ENCODE measurements at places on chromosomes 5 and 9.

DNA sequence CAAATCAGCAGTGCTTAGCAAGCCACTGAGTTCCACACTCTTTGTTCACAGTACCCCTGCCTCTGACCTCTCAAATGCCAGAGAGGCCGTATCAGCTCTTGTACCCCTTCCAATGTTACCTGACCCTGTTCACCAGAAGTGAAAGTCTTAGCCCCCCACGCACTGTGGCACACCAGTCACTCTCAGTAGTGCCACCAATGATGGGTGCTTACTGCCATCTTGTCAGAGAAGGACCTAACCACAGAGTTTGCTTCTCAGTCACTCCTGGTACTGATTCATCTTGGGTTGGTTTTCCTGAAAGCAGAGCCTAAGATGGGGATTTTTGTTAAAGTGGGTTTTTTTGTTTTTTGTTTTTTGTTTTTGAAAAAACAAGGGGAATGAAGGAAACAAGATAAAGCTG is 28.8 kb upstream of the PANK3 start:
- no peak for DNase-seq

DNA sequence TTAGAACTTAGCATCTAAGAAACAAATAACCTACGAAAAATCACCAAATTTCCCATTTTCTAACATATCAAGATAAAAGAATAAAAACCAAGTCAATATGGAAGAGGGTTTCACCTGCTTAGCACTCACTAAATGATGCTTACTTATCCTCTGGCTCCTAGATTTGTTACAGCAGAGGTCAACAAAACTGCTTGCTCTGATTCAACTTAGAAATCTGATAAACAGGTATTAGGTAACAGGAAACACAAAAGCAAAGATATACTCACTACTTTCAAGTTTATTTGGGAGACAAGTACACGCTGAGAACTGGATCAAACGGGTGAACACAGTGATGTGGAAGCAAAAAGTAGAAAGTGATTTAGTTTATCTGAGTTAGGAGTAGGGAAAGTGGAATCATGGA is 235.7 kb upstream of the TARS1 start:
- DNase-seq = no peak

DNA sequence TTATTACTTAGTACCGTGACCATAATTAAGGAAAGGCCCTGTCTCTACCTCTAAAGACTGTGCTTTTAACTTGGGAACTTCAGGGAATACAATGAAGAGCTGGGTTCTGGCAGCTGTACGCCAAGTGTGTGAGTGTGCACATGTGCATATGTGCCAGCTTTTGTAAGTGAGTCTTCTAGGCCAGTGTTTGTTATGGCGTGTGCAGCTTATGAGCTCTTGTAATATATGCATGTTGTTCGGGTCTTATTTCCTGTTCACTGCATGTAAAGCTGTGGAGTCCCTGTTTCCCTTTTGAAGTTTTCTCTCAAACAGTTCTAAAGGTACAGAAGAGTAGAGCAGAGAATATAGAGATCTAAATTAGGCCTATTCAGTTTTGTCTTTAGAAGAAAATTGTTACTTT is 30.5 kb downstream of the TGFBR1 start:
- no peak for DNase-seq

GRCh38 chr5:8013948-8014710 is 145.2 kb downstream of the MTRR start:
- no peak for DNase-seq

DNA sequence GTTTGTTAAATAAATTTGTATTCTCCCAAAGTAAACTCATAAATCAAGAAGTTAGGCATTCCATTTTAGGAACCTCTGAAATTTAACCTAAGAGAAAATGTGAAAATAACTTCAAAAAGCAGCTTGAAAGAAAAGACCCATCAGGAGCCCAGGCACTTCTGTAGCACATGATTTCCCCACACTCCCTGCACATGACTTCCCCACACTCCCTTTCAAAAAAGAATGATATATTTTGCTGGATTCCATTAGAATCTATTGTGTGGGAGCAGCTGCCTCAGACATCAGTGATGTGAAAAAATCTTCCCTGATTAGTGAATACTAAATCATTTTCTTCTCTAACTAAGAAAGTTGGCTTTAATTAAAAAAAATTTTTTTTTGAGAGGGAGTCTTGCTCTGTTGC is 83.3 kb downstream of the GLDC start:
- no peak for DNase-seq

GRCh38 chr9:100700689-100701318 is 122.9 kb downstream of the CAVIN4 start:
- peak; percentile 75 for DNase-seq

DNA sequence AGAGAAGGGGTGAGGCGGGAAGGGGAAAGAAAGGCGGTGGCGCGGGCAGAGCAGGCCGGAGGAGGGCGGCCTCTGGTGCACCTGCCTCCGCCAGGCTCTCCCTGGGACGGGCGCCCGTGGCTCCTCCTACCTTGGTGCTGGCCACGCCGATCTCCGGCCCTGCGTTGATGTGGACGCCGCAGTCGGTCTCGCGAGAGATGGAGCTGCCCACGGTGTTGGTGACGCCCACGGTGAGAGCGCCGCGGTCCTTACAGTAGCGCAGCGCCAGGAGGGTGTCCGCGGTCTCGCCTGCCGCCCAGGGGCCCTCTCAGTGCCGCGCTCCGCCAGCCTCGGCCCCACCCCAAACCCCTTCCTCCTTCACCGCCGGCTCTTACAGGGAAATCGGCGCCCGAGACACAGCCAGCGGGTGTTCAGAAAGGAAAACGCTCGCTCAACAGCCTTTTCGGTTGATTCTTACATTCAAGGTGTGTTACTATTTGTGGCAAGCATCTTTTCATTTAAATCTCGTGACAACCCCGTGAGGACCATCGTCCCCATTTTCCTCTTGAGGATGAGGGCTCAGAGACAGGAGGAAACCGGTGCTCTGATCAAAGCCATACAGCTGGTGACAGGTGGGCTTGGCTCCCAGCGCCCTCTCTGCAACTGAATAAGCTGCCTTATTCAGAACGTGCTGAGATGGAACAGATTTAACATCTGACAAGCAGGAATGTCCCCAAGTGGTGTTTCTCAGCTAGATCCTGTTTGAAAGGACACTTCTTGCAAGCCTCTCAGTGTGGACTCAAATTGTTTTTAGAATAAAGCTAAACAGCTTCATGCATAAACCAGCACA is 22.0 kb upstream of the MAPK9 start:
- no peak for DNase-seq

GRCh38 chr5:133969654-133970324 is 1.4 kb upstream of the C5orf15 start:
- DNase-seq = no peak

DNA sequence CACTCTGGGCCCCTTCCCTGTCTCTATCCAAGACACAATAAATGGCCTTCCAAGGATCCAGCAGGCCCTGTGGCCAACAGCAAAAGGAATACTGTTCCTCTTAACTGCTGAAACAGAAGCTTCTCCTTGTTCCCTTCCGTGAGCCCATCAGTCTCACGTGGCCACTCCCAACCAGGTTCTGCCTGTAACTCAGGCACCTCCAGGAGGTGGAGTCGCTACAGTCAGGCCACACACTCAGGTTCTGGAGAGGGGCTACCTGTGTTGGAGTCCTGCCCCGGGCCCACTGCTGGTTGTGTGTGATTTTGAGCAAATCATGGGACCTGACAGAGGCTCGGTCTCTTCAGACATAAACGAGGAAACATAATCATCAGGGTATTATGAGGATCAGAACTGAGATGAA is 10.3 kb downstream of the FAT2 start:
- no peak for DNase-seq

GRCh38 chr5:74975582-74975981 is 76.8 kb downstream of the GCNT4 start:
- DNase-seq = no peak

GRCh38 chr5:163730206-163730756 is 224.9 kb downstream of the MAT2B start:
- DNase-seq = no peak

DNA sequence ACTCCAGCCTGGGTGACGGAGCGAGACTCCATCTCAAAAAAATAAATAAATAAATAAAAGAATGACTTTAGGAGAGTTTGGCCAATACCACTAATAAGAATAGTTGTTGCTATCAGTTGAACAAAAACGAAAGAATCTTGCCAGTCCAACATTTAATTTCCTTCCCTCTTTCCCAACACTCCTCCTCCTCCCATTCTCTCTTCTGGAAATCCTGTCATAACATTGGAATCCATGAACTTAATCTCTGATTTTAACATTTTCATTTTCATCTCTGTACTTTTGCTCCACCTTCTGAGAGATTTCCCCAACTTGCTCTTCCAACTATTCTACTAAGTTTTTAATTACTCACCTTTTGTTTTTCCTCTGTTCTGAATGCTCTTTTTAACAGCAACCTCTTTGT is 42.8 kb upstream of the CDK20 start:
- DNase-seq = no peak

- DNase-seq = no peak
Measured at GRCh38 chr5:10736354-10736753, 24.7 kb downstream of the DAP start.

DNA sequence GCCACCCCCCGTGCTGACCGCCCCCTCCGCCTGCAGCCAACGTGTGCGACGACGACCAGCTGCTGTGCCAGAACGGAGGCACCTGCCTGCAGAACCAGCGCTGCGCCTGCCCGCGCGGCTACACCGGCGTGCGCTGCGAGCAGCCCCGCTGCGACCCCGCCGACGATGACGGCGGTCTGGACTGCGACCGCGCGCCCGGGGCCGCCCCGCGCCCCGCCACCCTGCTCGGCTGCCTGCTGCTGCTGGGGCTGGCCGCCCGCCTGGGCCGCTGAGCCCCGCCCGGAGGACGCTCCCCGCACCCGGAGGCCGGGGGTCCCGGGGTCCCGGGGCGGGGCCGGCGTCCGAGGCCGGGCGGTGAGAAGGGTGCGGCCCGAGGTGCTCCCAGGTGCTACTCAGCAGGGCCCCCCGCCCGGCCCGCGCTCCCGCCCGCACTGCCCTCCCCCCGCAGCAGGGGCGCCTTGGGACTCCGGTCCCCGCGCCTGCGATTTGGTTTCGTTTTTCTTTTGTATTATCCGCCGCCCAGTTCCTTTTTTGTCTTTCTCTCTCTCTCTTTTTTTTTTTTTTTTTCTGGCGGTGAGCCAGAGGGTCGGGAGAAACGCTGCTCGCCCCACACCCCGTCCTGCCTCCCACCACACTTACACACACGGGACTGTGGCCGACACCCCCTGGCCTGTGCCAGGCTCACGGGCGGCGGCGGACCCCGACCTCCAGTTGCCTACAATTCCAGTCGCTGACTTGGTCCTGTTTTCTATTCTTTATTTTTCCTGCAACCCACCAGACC is 80.2 kb downstream of the NTNG2 start:
- peak; percentile 61 for DNase-seq

DNA sequence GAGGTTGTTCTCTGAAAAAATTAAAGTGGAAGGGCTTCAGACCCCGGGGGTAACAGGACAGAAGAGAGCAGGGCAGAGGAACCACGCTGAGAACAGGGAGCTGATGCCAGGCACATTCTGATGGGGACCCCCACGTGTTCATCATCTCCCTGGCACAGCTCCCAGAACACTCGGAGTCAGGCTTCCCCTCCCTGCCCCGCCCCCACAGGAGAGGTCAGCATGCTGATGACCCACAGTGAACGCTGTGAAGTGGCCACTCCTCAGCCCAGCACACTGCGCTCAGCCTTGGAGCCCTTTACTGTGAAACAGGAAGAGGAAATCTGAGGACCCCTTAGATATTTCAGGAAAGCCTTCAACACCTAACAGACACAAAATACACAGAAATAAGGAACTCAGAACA is 16.4 kb downstream of the RETREG1 start:
- no peak for DNase-seq

DNA sequence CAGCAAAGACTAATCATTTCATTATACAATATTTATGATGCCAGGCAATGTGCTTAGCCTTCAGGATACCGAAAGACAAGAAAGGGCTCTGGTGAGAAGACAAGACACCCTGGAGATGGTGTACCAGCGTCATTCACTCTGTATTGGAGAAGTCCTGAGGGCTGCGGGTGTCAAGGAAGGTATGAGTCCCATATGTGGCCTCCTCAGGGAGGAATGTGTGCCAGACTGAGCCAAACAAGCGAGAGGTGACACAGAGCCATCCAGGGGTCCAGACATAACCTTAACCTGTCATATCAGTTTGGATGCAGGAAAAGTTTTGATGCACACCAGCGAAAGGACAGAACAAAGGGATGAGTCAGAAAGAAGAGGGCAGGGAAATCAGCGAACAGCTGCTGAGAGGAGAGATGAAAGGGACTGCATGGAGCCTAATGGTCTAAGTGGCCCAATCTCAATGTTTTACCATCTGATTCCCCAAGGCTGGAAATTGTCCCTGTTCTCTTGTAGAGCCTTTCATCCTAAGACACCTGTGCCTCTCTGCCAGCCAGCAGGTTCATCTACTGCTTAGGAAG is 38.9 kb downstream of the ADRA1B start:
- DNase-seq = no peak

GRCh38 chr5:32777222-32777621 is 66.1 kb downstream of the NPR3 start:
- DNase-seq = no peak

- no peak for DNase-seq
Measured at GRCh38 chr9:27145143-27145542, 36.1 kb downstream of the TEK start.

- DNase-seq = peak; percentile 49
Measured at GRCh38 chr5:177553671-177554429, 513 bp downstream of the FAM193B start.

GRCh38 chr9:118761016-118761790 is 608.0 kb downstream of the BRINP1 start:
- DNase-seq = no peak

DNA sequence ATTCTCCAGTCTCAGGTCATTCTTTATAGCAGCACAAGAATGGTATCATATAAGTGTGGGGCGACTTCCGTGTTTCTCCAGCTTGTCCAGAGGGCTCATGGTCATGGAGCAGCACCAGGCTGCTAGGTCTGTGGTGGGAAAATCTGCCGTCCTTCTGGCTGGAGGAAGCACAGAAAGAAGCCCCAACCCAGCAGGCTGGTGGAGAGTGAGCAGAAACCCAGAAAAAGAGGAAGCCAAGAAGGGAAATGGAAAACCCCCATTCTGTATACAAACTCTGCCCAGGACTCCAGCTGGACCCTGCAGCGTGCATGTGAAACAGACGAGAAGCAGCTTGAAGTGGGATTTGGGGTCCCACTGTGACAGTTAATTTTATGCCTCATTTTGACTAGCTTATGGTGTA is 34.3 kb upstream of the OLFM1 start:
- no peak for DNase-seq

GRCh38 chr9:7375013-7375511 is 424.5 kb downstream of the DMAC1 start:
- DNase-seq = no peak

GRCh38 chr5:76682387-76682786 is 33.5 kb upstream of the F2R start:
- DNase-seq = no peak

GRCh38 chr9:93252781-93253530 is 69.0 kb downstream of the WNK2 start:
- no peak for DNase-seq

DNA sequence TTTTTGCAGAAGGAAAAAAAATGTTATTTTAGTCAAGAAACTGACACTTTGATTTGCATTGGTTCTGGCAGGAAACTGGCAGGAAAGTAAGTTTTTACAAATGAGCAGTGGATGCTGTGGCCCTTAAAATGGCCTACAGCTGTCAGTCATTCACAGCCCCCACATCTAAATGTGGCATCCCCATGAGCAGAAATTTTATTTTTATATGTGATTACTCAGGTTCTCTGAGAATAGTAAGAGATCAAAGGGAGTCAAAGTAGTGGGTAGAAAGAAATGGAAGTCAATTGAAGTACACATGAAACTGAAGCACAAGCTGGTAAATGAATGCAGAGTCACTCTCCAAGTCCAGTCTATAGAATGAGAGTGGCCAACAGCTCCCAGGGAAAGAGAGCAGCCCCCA is 80.3 kb downstream of the ENC1 start:
- no peak for DNase-seq
